Esophagus mucosa (tissue), 1 donor: ENCODE measurements at places on chromosomes 6 and 20. TPM values are rescaled to one million over a fixed set of nuclear protein-coding genes. Genes with fewer than 3 reads are reported as not detected.
A peak's percentile ranks its signal among the peaks of the same experiment; 100 is the strongest.

Gene RFX6
- not detected for total RNA-seq

Gene ANGPT4
- total RNA-seq, result 0.08 TPM

Gene SPO11
- total RNA-seq, result not detected

- ATAC-seq, result no peak
Observed at GRCh38 chr6:104591573-104592334, 268.0 kb downstream of the HACE1 start.

Gene ENPP1
- total RNA-seq, result 0.36 TPM

Gene KIF25
- not detected for total RNA-seq

GRCh38 chr6:166253281-166253681, 54.9 kb downstream of the PRR18 start:
- ATAC-seq, result no peak

- ATAC-seq, result peak; percentile 94
Observed at GRCh38 chr6:49531774-49532569, 18.5 kb upstream of the C6orf141 start.

DNA sequence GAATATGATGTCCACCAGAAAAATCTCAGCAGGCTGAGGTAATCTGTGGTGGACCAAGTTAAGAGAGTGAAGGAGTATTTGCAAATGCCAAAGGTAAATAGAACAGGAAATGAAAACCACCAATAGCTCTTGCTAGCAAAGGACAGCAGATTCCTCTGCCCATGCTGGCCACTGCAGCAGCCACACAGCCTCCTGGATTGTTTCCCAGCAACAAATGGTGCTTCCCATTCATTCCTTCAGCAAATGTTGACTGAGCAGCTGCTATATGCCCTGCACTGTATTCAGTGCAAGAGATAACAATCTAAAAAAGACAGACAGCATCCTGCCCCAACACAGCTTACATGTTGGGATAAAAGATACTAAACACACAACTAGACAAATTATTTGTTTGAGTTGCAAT, 11.0 kb downstream of the ROS1 start:
- no peak for ATAC-seq

Gene LHFPL5
- not detected for total RNA-seq

DNA sequence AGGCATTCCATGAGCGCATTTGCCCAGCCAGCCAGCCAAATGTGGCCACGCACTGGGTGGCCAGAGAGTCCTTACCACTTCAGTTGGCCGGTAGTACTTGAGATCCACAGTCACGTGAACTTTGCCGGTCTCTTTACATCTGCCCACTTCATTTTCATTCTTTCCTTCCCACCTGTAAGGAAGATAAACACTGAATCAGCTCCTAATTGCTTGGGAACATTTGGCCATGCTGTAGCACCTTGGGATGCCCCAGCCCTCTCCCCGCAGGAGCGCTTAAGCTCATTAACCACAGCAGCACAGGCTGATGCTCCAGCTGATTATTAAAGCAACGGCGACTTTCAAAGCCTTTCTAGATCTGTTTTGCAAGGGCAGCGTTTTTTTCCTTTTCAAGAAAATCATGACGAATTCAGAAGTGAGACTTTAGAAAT, 116.6 kb downstream of the FOXC1 start:
- ATAC-seq, result no peak

Gene OTOR
- not detected for total RNA-seq

Gene MOXD1
- total RNA-seq, result 31.4 TPM

- ATAC-seq, result peak; percentile 78
Observed at GRCh38 chr20:34579979-34580940, 21.7 kb downstream of the MAP1LC3A start.

DNA sequence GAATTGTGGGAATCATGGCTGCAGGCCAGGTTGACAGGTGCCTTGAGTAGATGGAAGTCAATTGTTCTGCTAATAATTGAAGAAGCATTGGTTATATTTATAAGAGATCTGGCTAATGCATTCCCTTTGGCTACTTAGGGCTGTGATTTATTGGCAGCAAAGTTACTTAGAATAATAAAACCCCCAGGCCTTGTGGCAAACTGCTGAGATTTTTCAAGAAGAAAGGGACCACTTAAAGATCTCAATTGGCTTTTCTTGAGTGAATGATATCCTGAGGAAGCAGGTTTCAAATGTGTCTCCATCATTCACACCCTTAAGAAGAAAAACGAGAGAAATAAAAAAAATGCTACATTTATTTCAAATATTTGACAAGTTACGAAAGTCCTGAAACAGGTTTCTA, 27.4 kb downstream of the DDO start:
- ATAC-seq, result no peak

Gene EPB41L1
- total RNA-seq, result 95.6 TPM

Gene SLC25A27
- 3.4 TPM for total RNA-seq

GRCh38 chr6:115948751-115949150, 111.9 kb downstream of the FRK start:
- no peak for ATAC-seq

DNA sequence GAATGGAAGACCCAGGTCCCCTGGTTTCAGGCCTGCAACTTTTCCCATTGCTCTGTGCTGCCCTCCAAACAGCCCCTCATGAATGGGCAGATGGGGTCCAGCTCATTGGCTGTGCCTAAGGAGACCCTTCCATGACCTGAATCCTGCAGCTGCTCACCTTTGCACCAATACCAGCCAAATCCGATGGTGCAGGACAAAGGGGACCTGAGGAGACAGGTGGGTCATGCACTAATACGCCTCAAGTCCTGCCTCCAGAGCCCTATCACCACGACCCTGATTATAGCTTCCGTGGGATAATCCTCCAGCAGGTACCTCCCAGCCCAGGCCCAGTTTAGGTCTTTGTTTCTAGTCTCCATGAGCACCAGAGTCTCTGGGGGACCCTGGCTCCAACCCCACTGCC, 16.8 kb downstream of the TREM1 start:
- no peak for ATAC-seq
